ENCODE measurements at places on chromosomes 5 and 9. TPM values are rescaled to one million over a fixed set of nuclear protein-coding genes. Genes with fewer than 3 reads are reported as not detected.
A peak's percentile ranks its signal among the peaks of the same experiment; 100 is the strongest.

- H3K4me3 ChIP-seq, result no peak overlapping the region
- no peaks in the 10 kb centered on the region for H3K27me3 ChIP-seq
- no peaks in the 10 kb centered on the region for H3K4me1 ChIP-seq
- DNase-seq, result no peak
Observed at GRCh38 chr5:130528474-130528873, 624.2 kb downstream of the CHSY3 start.

DNA sequence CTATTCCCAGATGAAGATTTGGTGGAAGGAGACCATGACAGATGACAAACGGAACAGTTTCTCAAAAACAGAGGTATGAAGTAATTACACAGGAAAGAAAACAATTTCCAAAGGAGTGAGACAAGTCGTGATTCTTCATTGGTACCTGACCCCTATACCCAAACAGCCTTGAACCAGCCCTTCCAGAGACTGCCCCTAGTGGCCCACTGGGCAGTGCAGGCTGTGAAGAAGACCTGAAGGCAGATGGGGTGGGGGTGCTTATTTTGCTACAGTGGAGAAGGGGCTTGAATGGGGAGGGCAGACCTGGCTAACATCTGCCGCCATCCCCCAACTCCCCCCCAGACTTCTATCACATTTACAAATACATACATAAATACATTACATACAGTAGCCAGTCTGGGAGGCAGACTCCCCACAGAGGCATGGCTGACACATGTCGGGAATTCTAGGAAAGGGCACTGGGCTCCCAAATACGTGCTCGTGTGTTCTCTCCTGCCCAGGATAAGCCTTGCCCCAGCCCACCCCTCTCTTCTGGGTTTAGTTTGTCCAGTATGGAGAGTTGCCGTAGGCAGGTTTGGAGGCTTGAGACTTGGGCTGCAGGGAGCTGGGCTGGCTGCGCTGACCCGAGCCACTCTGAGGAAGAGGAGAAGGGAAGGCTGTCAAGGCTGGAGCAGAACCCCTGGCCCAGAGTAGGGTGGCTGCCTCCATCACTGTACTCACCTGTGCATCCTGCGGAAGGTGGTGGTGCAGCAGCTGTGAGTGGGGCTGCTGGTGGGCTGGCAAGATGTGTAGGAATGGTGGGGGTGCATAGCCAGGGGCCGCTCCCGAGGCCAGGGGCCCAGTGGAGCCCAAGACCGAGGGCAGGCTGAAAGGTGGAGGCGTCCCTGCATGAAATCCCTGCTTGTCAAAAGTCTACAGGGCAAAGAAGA lies 105.3 kb downstream of the UBE2R2 start:
- peaks cover 45% of the 10 kb centered on the region for H3K36me3 ChIP-seq
- H3K27me3 ChIP-seq, result no peaks in the 10 kb centered on the region
- no peaks in the 10 kb centered on the region for H3K4me1 ChIP-seq
- peak; percentile 34 for DNase-seq
- H3K27ac ChIP-seq, result no peak overlapping the region
- H3K4me3 ChIP-seq, result no peak overlapping the region

The IFNA13 gene
- not detected for total RNA-seq

The XPA gene
- total RNA-seq, result 10.2 TPM
